Effector memory CD8-positive, alpha-beta T cell (primary cell): ENCODE measurements at places on chromosomes 7 and 10.

DNA sequence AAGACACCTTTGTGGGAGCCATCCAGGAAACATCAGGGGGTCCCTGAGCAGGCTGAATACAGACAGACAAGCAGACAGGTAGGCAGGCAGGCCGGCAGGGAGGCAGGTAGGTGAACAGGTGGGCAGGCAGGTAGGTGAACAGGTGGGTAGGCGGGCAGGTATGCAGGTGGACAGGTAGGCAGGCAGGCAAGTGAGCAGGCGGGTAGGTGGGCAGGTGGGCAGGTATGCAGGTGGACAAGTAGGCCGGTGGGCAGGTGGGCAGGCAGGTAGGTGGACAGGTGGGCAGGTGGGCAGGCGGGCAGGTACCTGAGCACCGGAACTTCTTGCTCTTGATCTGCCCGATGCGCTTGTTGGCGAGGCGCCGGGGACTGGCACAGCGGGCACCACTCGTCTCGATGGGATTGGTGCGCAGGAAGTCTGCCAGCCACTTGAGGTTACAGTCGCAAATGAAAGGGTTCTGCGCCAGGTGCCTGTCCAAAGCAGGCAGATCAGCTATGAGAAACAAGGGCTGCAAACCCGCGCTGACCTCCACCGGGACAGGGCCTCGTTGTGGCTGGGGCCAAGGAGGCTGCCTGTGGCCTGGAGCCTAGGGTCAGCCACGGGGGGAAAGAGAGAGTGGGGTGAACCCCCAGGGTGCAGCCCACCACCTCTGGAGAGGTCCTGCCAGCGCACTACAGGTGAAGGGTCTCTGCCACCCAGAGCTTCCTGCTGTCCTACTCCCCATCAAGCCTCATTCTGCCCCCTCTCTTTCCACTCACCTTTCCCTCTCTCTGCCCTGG lies 136.9 kb downstream of the SLIT1 start:
- H3K4me1 ChIP-seq, result peaks cover 3% of the 10 kb centered on the region
- no peak overlapping the region for H3K4me3 ChIP-seq
- no peak overlapping the region for H3K27ac ChIP-seq
- peaks cover 8% of the 10 kb centered on the region for H3K27me3 ChIP-seq
- DNase-seq, result no peak

DNA sequence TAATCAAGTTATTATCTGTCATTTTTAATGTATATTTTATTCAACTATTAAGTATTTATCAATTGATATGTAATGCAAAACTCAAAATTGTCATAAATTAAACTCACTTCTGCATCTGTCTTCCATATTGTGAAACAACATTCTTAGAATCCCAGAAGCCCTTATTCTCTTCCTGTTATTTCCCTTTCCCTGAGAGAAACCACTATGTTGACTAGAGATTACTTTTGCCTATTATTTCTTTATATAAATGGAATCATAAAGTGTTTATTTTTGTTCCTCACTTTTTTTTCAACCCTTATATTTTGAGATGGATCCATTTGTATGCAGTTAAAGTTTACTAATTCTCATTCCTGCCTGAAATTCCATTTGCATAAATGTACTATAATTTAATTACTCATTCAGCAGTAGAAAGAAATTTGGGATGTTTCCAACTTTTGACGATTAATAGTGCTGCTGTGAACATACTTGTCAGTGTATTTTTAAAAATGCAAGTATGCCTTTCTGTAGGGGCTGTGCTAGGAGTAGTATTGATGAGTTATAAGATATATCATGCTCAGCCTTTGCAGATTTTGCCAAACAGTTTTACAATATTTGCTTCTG lies 211.2 kb downstream of the SEMA3D start:
- H3K4me1 ChIP-seq, result no peaks in the 10 kb centered on the region
- no peak overlapping the region for H3K4me3 ChIP-seq
- H3K27ac ChIP-seq, result no peak overlapping the region
- no peaks in the 10 kb centered on the region for H3K27me3 ChIP-seq
- H3K36me3 ChIP-seq, result no peaks in the 10 kb centered on the region

DNA sequence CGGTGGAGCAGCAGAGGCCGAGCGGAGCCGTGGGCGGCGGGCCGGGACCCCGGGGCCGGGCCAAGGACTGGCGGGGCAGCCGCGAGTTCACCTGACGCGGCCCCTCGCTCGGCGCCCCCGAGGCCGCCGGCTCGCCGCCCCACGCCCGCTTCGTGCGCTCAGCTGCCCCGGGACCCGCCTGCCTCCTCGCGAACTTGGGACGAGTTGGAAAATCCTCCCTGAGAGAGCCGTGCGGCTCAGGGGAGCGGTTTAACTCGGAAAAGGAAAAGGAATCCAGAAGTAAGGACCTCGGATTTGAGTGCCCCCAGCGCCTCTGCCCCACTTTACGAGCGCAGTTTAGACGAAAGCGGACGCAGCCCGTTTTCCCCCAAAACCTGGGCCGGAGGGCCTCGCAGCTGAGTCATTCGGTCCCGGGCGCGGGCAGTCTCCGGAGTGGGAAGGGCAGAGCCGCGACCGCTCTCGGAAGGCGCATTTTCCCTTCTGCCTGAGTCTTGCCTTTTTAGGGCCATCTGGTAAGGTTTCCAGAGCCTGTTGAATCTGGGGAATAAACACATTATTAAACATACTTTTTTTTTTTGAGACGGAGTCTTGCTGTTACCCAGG lies 744 bp downstream of the CREM start:
- peak overlapping the region; percentile 86 for H3K4me3 ChIP-seq
- H3K4me1 ChIP-seq, result peaks cover 28% of the 10 kb centered on the region
- peak overlapping the region; percentile 100 for H3K27ac ChIP-seq

DNA sequence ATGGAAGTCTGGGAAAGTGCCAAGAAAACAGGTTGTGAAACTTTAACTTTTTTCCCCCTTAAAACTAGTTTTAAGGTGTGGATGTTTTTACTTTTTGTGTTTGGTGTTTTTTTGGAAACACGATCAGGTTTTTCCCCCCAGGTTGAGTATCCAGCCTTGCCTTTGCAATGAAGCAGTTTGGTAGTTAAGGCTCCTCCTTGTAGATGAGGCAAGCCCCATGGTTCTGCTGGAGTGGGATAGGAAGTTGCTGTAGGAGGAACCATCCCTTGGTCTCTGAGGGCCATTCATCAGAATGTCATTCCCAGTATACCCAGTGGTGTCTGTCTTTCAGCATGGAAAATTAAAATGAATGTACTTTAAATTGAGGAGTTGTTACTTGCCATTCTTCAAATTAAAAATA lies 2.7 kb downstream of the CUL1 start:
- DNase-seq, result no peak
- H3K4me3 ChIP-seq, result peak overlapping the region; percentile 88
- H3K27ac ChIP-seq, result no peak overlapping the region
- H3K36me3 ChIP-seq, result peaks cover 17% of the 10 kb centered on the region
- H3K4me1 ChIP-seq, result peaks cover 68% of the 10 kb centered on the region
- H3K27me3 ChIP-seq, result no peaks in the 10 kb centered on the region

GRCh38 chr7:42981601-42982000 lies 49.4 kb downstream of the MRPL32 start:
- H3K4me3 ChIP-seq, result no peak overlapping the region
- DNase-seq, result no peak
- H3K27me3 ChIP-seq, result peaks cover 31% of the 10 kb centered on the region
- no peaks in the 10 kb centered on the region for H3K36me3 ChIP-seq

GRCh38 chr7:92461027-92462003 lies 14.0 kb downstream of the GATAD1 start:
- no peak overlapping the region for H3K4me3 ChIP-seq
- H3K27me3 ChIP-seq, result no peaks in the 10 kb centered on the region
- DNase-seq, result peak; percentile 11
- peaks cover 11% of the 10 kb centered on the region for H3K36me3 ChIP-seq

- no peak overlapping the region for H3K4me3 ChIP-seq
- H3K27ac ChIP-seq, result no peak overlapping the region
- H3K36me3 ChIP-seq, result no peaks in the 10 kb centered on the region
- peaks cover 26% of the 10 kb centered on the region for H3K27me3 ChIP-seq
These were observed 270.4 kb upstream of the YAE1 start for GRCh38 chr7:39295796-39296195.

GRCh38 chr10:30756151-30756550 lies 126.6 kb upstream of the LYZL2 start:
- no peaks in the 10 kb centered on the region for H3K27me3 ChIP-seq
- peaks cover 9% of the 10 kb centered on the region for H3K4me1 ChIP-seq
- H3K36me3 ChIP-seq, result no peaks in the 10 kb centered on the region
- DNase-seq, result no peak
- no peak overlapping the region for H3K27ac ChIP-seq

GRCh38 chr10:17871036-17871435 lies 61.9 kb downstream of the MRC1 start:
- DNase-seq, result no peak
- H3K27me3 ChIP-seq, result peaks cover 16% of the 10 kb centered on the region
- H3K36me3 ChIP-seq, result no peaks in the 10 kb centered on the region
- H3K27ac ChIP-seq, result no peak overlapping the region
- no peak overlapping the region for H3K4me3 ChIP-seq
